ENCODE measurements at places on chromosomes 5 and 9.

DNA sequence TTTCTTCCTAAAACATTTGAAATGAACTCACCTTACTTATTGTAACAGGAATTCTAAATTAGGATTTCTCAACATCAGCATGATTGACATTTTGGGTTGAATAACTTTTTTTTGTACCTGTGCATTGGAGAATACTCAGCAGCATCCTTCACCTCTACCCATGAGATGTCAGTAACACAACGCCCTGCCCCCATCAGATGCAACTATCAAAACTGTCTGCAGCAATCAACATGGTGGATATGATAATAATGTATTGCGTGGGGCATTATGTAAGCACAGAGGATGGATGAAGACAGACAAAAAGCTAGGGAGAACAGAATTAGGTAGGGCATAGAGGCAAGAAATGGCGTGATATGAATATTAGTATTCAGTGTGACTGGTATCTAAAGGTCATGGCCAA is 94.1 kb downstream of the PLK2 start:
- DNase-seq, result no peak

DNA sequence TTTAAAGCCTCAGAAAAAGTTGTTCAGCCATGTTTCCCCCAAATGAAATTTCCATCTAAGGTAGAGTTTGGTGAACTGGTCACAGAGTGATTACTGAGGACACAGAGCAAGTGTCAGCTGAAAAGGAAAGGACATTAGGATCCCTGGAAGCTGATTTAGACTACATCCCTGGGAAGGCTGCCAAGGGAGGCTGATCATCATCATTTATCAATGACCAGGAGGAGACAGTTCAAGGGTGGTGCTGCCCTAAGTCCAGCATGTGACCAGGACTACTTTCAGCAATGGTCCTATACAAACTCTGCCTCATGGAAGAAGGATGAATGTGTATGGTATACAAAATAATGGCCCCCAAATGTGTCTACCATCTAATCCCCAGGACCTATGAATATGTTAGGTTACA is 120.6 kb downstream of the PIK3R1 start:
- no peak for DNase-seq

DNA sequence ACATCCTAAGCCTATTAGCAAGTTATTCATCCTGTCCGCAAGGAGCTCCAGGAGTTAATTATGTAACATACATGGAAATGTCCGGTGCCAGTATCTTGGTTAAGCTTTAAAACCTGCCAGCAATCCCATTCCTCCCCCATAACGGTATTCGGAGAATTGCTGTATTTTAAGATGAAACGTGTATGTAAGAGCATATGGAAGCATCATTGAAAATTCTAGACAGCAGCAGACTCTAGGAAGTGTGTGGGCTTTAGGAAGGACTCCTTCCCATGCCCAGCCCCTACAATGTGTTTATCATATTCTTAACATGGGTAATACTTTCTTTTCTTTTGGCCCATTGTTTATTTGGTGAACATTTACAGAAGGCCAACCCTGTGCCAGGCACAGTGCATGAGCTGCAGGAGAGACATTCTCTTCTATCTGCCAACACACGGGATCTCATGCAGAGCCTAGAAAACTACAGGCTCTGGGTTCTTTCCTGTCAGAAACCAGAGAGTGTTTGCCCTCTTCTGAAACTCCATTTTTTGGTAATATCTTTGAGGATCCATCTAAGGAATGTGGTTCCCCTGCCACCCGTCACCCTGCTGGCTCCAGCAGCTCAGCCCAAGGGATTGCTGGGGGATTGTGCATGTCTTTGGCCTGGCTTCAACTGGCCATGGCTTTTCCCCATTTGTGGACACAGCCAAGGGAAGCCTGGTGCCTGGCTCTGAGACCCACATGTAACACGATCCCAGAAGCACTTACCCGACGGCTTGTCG is 15.1 kb downstream of the ANGPTL2 start:
- no peak for DNase-seq

GRCh38 chr5:61274511-61274911 is 57.5 kb upstream of the ZSWIM6 start:
- DNase-seq, result no peak

DNA sequence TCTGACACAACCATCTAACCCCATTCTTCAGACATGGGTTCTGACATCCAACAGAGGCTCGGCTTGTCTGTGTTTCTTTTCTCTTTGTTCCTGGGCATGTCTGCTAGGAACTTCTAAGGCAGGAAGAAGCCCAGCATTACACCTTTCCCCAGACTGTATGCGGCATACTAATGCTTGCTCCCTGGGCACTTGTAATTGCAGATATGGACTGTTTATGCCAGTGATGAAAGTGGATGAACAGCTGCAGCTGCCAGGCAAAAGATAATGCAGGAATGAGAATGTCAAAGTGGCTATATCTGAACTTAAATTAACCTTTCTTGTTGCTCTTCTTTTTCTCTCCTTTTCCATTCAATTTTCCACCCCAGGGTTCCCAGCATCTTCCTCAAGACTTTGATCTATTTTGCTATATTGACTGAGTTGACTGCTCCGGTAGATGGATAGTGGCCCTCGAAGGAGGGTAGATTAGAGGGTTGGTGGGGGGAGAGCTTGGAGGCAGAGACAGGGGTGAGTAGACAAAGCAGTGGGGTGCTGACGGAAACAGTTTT is 344.4 kb downstream of the MAN2A1 start:
- DNase-seq, result no peak

- DNase-seq, result no peak
Observed at GRCh38 chr5:169126481-169127021, 174.4 kb downstream of the SLIT3 start.
